ENCODE measurements at places on chromosomes 5 and 9.
A peak's percentile ranks its signal among the peaks of the same experiment; 100 is the strongest.

GRCh38 chr5:153237671-153238332 is 252.7 kb upstream of the GRIA1 start:
- DNase-seq, result no peak

DNA sequence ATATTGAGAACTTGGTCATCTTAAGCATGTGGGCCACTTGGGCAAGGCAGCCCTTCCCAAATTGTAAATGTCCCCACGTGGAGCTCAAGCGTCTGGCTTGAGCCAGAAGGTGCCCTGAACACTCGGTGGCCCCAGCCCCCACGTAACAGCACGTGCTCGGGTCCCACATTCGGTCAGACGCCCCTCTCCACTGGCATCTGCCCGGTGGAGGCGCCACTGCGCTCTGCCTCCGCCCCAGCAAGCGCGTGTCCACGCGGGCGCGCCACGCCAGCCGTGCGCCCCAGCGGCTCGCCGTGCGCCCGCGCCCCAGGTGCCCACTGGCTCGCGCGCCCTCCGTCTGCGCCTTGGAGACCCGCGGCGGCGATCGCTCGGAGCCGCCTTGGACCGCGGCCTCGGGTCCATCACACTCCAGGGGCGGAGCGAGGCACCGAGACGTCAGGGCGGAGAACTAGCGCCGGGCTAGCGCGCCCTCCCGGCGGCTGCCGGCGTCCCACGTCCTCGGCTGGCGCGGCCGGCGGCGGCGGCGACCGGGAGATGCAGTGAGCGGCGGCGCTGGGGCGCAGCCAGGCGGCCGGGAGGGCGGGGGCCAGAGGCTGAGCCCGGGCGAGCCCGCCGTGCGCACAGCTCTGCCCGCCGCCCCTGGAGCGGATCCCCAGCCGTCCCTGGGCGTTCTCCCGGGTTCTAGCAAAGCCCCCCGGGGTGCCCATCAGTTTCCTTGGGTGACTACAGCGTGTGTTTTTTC is at the start of gene PALM2AKAP2:
TSS of gene PALM2AKAP2 (plus strand) at position 488 of the 742 bp plus-strand sequence. CDS start 291 bp downstream, outside the sequence.
- peak; percentile 82 for DNase-seq

DNA sequence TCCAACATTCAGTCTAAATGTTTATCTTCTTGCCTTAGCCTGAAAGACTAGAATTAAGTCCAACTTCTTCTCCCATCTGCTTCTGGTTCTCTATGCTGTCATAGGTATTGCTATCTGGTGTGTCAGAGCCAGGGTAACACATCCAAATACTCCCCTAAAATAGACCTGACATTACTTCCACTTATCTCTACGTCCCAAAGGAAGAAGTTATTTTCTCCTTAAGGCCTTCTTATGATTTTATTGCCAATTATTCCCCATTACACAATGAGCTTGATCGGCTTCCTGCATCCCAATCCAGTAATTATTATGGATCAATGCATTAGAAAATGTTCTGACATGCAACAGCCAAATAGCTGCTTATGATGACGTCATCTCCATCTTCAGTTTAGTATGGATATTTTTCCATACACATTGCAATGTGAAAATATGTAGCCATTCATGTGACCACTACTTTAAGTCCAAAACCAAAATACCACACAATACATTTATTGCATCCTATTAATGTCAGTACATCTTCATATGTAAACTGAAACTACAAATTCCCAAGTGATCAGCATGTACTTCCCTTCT is 555.5 kb downstream of the MAT2B start:
- no peak for DNase-seq

DNA sequence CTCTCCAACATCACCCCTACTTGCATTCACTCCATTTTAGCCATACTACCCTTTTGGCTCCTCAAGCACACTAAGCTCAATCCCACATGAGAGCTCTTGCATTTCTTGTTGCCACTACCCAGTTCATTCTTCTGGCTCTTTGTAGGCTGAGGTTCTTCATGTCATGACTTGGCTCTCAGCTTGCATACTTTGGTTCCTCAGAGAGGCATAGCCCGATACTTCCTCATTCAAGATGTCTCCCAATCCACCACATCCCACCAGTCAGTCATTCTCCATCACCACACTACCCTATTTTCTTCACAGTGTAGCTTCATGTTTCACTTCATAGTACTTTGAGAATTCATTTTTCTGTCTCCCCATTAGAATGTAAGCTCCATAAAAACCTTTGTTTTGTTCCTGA is 116.7 kb downstream of the NR6A1 start:
- no peak for DNase-seq

GRCh38 chr9:89408628-89409101 is 89.2 kb downstream of the SEMA4D start:
- DNase-seq, result no peak

DNA sequence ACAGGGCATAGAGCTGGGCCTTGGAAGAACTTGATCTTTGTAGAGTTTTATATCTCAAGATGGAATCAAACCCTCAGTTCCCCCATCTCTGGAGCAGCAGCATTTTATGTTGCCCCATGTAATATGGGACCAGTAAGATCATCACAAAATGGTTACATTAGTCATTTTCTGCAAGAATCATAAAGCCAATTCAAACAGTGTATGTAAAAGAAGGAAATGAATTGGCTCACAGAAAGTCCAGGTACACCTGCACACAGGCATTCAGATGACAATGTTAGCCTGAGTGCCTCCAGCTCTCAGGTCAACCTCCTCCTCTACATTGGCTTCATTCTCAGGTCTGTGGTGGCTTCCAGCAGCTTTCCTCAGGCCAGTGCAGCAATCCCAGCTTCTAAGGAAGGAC is 35.1 kb downstream of the CYFIP2 start:
- no peak for DNase-seq

GRCh38 chr9:33350310-33350709 is 52.1 kb downstream of the AQP7 start:
- peak; percentile 74 for DNase-seq

DNA sequence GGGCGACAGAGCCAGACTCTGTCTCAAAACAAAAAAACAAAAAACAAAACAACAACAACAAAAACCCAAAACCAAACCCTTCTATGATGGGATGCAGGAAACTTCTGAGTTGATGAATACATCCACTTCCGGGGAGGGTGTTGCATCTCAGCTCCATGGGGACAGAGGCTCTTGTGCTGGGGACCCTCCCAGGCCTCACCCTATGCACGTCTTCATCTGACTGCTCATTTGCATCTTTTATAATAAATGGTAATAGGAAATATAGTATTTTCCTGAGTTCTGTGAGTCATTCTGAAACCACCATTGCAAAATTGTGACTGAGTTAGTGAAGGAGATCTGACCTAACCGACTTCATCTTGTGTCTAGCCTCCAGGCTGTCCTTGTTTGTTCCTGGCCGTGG is 109.5 kb upstream of the SLC28A3 start:
- no peak for DNase-seq

DNA sequence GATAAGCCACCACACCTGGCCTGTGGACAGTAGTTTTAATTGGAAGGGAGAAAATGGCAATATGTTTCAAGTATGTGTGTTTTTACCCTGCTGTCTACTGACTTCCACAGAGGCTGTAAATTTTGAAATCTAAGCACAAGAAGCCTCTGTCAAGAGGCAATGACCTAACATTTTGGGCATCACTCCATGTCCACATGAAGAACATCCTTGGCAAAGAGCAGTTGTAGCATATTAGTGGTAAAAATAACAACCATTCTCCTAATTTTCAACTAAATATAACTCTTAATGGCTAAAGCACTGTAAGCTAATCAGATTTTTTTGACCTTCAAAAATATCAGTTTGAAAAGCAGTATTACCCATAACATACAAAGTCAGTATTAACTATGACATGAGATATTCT is 100.3 kb upstream of the APC start:
- DNase-seq, result no peak

GRCh38 chr5:10489810-10490426 is 48.2 kb downstream of the ROPN1L start:
- no peak for DNase-seq

- DNase-seq, result peak; percentile 86
These were observed 263.4 kb downstream of the GRIA1 start for GRCh38 chr5:153753645-153754432.

GRCh38 chr5:168916266-168916665 is 337.1 kb upstream of the PANK3 start:
- DNase-seq, result no peak
